ENCODE measurements at places on chromosomes 6 and 20.
A peak's percentile ranks its signal among the peaks of the same experiment; 100 is the strongest.

GRCh38 chr6:62390401-62390800 lies 104.4 kb upstream of the KHDRBS2 start:
- H3K4me1 ChIP-seq, result no peaks in the 10 kb centered on the region
- DNase-seq, result no peak
- H3K27me3 ChIP-seq, result no peaks in the 10 kb centered on the region
- H3K36me3 ChIP-seq, result no peaks in the 10 kb centered on the region
- no peak overlapping the region for H3K27ac ChIP-seq

DNA sequence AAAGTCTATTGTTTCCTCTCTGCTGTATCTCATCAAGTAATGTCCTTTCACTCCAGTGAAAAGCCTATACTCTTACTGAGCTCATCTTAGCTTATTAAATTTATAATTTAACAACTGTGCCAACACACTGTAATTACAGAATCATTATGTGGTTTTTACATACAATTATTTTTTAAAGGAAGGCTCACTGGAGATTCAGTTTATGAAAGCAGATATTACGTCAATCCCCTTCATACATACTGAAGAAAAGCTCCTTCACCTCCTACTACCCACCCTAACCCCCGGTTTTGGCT lies 28.1 kb downstream of the ARHGAP18 start:
- H3K27ac ChIP-seq, result no peak overlapping the region
- H3K27me3 ChIP-seq, result no peaks in the 10 kb centered on the region
- no peak overlapping the region for H3K4me3 ChIP-seq
- peaks cover 84% of the 10 kb centered on the region for H3K4me1 ChIP-seq

DNA sequence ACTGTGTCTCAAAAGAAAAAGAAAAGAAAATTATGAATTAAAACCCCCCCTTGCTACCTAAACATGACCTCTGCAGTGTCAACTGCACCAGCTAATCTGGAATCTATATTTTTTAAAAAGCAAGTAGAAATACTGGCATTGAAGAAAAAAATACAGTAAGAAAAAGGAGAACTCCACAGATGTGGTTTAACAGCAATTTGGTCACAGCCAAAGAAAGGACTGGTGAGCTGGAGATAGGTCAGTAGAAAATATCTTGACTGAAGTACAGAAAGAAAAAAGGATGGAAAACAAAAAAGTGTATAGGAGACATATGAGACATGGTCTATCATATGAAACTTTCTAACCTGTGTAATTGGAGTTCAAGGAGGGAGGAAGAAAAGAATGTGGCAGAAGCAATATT lies 44.1 kb upstream of the ERVFRD-1 start:
- no peak for DNase-seq
- H3K4me1 ChIP-seq, result no peaks in the 10 kb centered on the region
- no peak overlapping the region for H3K27ac ChIP-seq
- H3K36me3 ChIP-seq, result no peaks in the 10 kb centered on the region
- no peak overlapping the region for H3K4me3 ChIP-seq

DNA sequence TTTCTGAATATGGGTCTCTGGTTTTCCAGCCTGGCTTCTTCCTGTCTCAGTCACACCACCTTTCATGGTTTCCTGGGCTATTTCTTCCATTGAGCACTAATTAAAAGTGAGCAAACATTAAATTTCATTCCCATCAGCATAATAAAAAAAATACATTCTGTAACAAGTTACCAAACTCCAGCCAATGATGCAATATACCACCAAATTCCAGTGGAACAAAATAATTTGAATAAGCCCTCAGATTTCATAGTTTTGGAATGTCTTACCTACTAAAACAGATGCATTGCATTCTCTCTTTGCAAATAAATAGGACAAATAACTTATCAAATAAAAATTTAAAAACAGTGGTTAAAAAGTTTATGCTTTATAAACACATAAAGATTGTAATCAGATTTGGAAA lies 97.8 kb upstream of the PRDM1 start:
- no peaks in the 10 kb centered on the region for H3K36me3 ChIP-seq
- peak overlapping the region; percentile 8 for H3K27ac ChIP-seq
- peaks cover 24% of the 10 kb centered on the region for H3K4me1 ChIP-seq
- DNase-seq, result peak; percentile 55
- H3K4me3 ChIP-seq, result no peak overlapping the region
- H3K27me3 ChIP-seq, result no peaks in the 10 kb centered on the region

DNA sequence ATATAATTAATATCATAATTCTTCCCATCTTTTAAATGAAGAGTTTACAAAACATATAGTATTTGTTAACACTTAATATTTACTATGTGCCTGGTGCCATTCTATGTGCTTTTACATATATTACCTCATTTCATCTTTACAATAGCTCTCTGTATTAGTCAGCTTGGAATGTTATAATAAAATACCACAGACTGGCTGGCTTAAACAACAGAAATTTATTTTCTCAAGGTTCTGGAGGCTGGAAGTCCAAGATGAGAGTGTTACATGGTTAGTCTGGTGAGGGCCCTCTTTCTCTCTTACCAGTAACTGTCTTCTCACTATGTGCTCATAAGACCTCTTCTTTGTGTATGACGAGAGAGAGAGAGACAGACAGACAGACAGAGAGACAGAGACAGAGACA lies 110.2 kb downstream of the NKAIN2 start:
- H3K27ac ChIP-seq, result no peak overlapping the region
- H3K27me3 ChIP-seq, result no peaks in the 10 kb centered on the region
- no peaks in the 10 kb centered on the region for H3K36me3 ChIP-seq
- no peaks in the 10 kb centered on the region for H3K4me1 ChIP-seq

GRCh38 chr6:19830171-19830570 lies 7.0 kb upstream of the ID4 start:
- no peak overlapping the region for H3K4me3 ChIP-seq
- H3K27ac ChIP-seq, result no peak overlapping the region
- H3K27me3 ChIP-seq, result no peaks in the 10 kb centered on the region
- DNase-seq, result peak; percentile 74
- H3K36me3 ChIP-seq, result no peaks in the 10 kb centered on the region

GRCh38 chr6:5308066-5308465 lies 46.8 kb downstream of the FARS2 start:
- no peak overlapping the region for H3K27ac ChIP-seq
- no peaks in the 10 kb centered on the region for H3K36me3 ChIP-seq
- H3K4me3 ChIP-seq, result no peak overlapping the region
- no peaks in the 10 kb centered on the region for H3K27me3 ChIP-seq
- peak; percentile 51 for DNase-seq
- H3K4me1 ChIP-seq, result no peaks in the 10 kb centered on the region

DNA sequence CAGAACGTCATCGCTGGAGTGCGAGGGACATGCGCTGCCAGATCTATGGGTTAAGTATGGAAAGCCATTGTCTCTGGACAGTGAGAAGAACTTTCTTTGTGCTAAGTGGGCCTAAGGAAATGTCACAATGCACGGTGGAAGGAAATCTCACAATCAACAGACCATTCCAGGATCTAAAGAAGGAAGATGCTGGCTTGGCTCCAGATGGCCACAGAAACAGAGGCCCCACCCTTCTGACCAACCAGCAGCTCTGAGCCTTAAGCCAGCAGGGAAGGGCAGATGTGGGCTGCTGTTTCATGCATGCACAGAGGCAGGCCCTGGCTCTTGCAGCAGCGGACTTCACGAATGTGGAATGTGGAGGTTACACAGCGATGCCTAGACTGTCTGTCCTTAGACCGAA lies 156.3 kb downstream of the SOBP start:
- H3K4me3 ChIP-seq, result no peak overlapping the region
- no peak overlapping the region for H3K27ac ChIP-seq
- peaks cover 13% of the 10 kb centered on the region for H3K4me1 ChIP-seq
- peak; percentile 84 for DNase-seq

DNA sequence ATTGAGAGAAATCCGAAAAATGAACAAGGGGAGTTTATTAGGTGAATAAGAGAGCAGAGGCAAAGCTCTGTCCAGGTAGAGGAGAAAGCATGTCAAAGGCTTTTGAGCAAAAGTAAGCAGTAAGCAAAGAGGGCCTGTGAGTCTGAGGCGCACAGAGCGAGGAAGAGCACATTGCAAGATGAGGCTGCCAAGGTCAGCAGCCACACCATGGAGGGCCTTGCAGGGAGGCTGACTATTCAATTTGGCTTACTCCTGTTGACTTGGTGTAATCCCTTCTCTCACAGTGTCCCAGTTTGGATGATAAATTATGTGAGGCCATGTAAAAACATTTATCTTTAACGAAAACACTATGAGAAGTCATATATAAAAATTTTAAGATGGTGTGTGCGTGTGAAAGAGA lies 32.4 kb downstream of the SESN1 start:
- no peak overlapping the region for H3K4me3 ChIP-seq
- no peaks in the 10 kb centered on the region for H3K36me3 ChIP-seq
- DNase-seq, result no peak
- H3K4me1 ChIP-seq, result peaks cover 25% of the 10 kb centered on the region
- H3K27ac ChIP-seq, result no peak overlapping the region
- H3K27me3 ChIP-seq, result no peaks in the 10 kb centered on the region

DNA sequence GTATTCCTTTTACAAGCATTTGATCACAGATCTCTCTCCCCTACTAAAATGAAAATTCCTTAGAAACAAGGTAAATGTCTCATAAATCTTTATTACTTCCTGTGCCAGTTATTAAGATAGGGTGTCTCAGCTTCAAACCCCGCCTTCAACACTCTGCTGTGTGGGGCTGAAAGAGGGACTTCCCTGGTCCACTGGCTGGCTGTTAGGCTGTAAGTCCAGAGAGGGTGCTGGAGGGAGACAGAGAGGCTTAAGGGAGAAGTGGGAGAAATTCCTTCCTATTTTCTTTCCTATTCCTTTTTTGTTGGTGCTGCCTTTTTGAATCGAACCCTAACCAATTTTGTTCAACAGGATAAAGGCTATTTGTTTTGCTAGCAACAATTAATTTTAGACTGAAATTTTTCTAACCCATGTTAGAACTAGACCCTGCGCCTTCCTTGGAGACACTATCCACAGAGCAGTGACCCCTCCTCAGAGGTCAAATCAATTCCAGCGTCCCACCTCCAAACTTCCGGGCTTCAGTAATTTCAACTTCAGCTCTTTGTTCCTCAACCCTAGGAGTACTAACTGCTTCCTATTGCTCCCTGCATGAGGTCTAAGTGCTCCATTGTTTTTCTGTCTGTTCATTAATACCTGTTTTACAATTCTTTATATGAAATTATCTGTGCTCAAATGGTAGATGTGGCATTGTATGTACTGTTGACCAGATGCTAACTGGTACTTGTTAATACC lies 207.5 kb upstream of the OPRM1 start:
- no peaks in the 10 kb centered on the region for H3K27me3 ChIP-seq
- no peak overlapping the region for H3K27ac ChIP-seq
- no peak for DNase-seq
- no peaks in the 10 kb centered on the region for H3K4me1 ChIP-seq
- H3K4me3 ChIP-seq, result no peak overlapping the region
- no peaks in the 10 kb centered on the region for H3K36me3 ChIP-seq

- H3K27ac ChIP-seq, result no peak overlapping the region
- no peak overlapping the region for H3K4me3 ChIP-seq
- H3K4me1 ChIP-seq, result peaks cover 20% of the 10 kb centered on the region
- no peaks in the 10 kb centered on the region for H3K36me3 ChIP-seq
- no peak for DNase-seq
Measured at GRCh38 chr6:15335385-15335784, 89.5 kb downstream of the JARID2 start.

DNA sequence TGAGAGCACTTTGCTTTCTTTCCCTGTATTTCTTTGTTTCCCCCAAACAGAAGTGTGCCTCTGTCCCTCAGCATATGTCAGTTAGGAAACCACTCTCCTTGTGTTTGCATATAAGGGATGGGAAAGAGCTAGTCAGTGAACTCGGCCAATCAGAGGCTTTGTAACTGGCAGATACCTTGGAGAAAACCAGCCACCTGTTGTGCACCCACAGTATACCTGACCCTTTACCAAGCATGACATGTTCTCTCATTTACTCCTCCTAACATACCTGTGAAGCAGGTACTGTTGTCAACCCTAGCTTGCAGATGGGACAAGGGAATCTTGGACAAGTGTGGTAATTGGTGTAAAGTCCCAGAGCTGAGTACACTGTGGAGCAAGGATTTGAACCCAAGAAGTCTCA lies 96.1 kb upstream of the FAM8A1 start:
- peaks cover 7% of the 10 kb centered on the region for H3K4me1 ChIP-seq
- H3K27me3 ChIP-seq, result no peaks in the 10 kb centered on the region
- H3K36me3 ChIP-seq, result no peaks in the 10 kb centered on the region
- no peak overlapping the region for H3K27ac ChIP-seq
- no peak for DNase-seq

DNA sequence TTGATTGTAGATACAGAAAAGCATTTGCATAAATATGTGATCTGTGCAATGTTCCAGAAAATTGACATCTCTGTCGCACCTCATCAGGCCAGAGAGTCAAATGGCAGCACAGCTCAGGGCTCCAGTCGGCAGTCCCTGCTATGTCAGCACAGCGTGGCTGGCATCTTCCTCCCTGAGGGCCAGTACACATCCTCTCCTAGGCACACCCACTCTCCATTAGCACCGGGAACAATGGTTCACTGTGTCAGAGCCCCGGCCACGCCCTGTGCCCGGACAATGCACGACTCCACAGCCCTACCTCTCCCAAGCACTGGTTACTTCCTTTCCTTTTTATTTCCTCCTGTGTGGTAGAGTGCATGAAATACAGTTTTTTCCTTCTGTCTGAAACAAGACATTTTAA lies 114.9 kb downstream of the FOXC1 start:
- H3K4me3 ChIP-seq, result no peak overlapping the region
- H3K36me3 ChIP-seq, result no peaks in the 10 kb centered on the region
- DNase-seq, result no peak
- H3K27me3 ChIP-seq, result no peaks in the 10 kb centered on the region
- no peak overlapping the region for H3K27ac ChIP-seq
- H3K4me1 ChIP-seq, result no peaks in the 10 kb centered on the region

DNA sequence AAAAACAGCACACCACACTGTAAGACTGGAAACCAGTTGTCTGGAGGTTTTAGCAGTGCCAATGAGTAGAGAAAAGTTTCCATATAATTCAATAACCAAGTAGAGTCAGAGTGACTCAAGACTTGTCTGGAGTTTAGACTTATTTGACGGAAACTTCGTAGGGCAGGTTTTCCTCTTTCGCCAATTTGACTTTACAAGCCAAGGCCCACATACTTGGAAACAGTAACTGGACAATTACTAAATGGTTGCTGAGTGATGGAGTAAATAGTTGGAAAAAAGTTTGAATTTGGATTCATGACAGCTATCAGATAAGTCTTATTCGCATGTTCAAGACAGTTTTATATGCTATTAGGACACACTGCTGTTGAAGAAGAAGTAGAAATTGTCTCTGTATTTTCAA lies 48.1 kb upstream of the CTAGE9 start:
- peak; percentile 26 for DNase-seq
- H3K27me3 ChIP-seq, result no peaks in the 10 kb centered on the region
- no peak overlapping the region for H3K4me3 ChIP-seq
- no peak overlapping the region for H3K27ac ChIP-seq
- peaks cover 78% of the 10 kb centered on the region for H3K4me1 ChIP-seq
- no peaks in the 10 kb centered on the region for H3K36me3 ChIP-seq

GRCh38 chr6:41039060-41039998 lies at the start of gene UNC5CL:
Gene UNC5CL, minus strand, starts transcription at chr6:41039221. Its CDS starts 4,147 bp downstream, at chr6:41035074.
- no peak within 1 kb of the TSS for H3K4me3 ChIP-seq
- H3K4me1 ChIP-seq, result no peaks in the 10 kb centered on the region
- H3K27ac ChIP-seq, result no peak within 1 kb of the TSS
- no peaks in the 10 kb centered on the region for H3K36me3 ChIP-seq
- H3K27me3 ChIP-seq, result peaks cover 4% of the 10 kb centered on the region
